ENCODE measurements at places on chromosomes 3 and 15.

DNA sequence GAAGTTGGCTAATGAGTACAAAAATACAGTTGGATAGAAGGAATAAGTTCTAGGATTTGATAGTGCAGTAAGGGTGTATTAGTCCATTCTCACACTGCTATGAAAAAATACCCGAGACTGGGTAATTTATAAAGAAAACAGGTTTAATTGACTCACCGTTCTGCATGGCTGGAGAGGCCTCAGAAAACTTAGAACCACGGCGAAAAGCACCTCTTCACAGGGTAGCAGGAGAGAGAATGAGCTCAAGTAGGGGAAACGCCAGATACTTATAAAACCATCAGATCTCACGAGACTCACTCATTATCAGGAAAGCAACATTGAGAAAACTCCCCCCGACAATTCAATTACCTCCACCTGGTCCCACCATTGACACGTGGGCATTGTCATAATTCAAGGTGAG lies 483.3 kb downstream of the TUSC7 start:
- DNase-seq: no peak

DNA sequence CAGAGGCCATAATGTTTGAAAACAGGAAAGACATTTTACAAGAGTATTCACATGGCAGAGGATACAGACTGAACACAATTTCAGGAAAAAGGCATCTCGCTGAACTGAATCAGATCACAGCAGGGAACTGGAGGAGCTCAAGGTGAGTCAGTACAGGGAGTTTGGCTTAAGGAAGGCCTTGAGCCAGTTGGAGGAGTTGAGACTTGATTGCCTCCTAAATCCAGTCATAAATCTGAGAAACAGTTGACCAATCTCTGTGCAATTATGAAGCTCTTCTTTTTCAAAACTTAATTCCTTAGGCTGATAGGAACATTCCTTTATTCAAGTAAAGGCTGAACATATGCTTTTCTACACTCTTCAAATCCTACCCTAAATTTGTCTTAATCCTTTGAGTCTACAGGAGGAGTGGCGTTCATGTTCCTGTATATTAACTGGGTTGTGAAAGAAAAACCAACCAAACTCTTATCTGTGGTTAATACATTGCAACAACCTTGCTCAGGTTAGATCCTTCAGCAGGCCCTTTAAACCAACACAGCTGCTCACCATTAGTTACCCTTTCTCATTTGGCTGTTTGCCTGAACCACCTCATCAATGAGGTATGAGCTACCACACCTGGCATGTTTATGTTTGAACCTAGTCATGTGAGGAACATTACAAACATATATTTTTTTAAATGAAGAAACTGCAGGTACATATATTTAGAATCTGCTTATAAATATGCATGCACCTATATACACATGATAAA lies 404.1 kb upstream of the ATP11B start:
- peak; percentile 99 for DNase-seq

- no peak for DNase-seq
Measured at GRCh38 chr15:32908872-32909271, 191.1 kb downstream of the GREM1 start.

GRCh38 chr3:187662848-187663409 lies 7.3 kb downstream of the SST start:
- DNase-seq: no peak

DNA sequence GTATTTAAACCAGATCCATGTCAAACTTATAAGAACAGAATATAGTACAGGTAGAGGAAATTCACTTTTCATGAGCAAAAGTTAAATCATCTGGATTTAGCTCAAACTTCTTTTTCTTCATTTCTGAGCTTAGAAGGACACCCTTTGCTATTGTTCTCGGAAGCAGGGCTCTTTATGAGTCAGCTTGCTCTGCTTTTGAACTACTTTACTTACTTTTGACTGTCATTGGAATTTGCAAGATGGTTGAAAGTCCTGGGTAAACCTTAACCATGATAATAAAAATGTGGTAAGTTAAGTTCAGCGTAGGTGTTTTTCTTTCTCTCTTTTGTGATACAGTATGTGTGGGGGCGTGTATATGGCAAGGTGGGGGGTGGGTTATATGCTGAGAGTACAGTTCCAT lies 312.7 kb upstream of the DPH6 start:
- no peak for DNase-seq

DNA sequence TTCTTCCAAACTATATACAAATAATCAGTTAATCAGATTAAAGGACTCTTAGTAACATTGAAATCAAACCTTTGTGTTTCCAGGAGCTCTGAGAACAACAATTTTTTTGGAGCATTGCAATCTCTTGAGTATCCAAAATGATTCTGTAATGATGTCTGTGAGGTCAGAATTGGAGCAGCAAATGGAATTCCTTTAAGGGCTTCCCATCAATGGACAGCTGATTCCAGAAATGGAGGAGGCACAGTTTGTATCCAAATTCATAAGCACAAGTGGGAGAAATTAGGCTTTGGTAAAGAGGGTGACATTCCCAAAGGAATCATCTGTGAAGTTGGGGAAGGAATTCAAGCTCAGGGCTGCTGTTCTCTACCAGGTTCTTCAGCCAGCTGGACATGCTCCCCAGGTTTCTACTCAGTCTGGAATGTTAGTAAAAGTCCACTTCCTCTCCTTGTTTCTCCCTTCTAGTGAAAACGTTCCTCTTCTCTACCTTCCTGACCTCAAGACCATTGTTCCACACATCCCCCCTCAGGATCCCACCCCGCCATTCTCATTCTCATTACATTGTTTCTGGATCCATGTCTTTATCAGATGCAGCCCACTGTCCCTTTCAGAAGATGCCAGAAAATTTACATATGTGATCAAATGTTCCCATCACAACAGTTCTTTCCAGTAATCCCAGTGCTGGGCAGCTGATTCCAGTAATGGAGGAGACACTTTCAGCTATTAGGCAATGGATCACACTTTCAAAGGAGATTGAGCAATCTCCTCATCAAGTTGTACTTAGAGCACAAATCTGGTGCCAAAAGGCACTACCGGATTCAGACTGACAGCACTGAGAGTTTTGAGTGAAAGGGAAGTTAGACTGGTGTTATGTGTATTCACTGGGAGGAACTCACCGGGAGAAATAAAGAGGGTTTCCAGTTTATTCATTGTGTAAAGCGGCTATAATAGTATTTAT lies 391.3 kb upstream of the TPRG1 start:
- DNase-seq: peak; percentile 63

DNA sequence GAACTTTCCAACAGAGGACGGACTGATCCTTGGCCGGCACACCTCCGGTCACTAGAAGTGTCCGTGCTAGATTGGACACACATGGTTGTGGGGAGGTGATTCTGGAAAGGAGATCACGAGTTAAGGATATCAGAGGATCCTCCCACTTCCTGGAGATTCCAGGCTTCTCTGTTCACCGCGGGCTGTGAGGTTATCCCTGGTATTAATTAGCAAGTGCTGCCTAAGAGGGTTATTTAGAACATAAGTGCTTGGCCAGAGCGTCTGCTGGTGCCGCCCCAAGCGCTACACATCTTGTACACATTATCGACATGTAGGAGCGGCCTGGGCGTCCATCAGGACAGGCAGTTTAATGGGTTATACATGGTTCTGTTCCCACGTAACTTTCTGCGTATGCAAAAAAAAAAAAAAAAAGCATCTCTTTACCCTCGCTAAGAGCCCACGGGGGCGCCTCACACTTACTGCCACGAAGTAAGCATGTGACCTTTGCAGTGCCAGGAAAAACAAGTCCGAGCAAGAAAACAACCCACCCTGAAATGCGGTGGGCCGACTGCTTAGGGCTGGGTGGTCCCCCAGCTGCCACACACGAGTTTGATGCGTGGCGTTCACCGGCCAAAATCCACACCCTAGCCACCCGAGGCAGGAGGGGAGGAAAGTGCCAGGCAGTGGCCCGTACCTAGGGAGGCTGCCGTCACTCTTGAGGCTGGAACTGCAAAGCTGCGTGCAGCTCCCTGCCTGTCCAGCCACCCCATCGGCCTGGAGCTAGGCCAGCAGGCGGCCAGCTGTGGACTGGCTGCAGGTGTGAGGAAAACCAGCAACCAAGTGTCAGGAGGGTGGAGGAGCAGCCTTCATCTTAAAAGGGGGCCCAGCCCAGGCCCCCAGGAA lies 78.0 kb downstream of the CPN2 start:
- DNase-seq: no peak

DNA sequence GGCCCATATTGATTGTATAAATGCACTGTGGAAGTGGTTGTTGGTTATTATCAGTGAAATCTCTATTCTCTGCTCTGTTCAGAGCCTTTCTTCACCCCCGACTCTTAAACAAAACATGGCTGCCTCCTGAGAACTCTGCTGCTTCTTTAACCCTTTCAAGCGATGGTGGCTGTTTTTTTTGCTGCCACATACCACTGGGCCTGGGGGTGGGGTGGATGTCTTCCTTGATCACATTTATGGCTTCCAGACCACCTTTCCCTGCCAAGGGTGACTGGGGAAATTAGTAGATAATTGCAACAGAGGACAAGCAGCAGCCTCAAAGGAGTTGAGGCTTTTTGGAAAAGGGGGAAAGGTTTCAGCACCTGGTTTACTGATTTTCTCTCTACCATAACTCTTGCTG lies 32.8 kb downstream of the YEATS2 start:
- no peak for DNase-seq

- no peak for DNase-seq
Measured at GRCh38 chr3:47849699-47850563, 47.0 kb downstream of the DHX30 start.

- no peak for DNase-seq
Measured at GRCh38 chr15:98121536-98121935, 161.0 kb downstream of the ARRDC4 start.

GRCh38 chr3:168544097-168544957 lies 448.6 kb upstream of the GOLIM4 start:
- DNase-seq: peak; percentile 24

DNA sequence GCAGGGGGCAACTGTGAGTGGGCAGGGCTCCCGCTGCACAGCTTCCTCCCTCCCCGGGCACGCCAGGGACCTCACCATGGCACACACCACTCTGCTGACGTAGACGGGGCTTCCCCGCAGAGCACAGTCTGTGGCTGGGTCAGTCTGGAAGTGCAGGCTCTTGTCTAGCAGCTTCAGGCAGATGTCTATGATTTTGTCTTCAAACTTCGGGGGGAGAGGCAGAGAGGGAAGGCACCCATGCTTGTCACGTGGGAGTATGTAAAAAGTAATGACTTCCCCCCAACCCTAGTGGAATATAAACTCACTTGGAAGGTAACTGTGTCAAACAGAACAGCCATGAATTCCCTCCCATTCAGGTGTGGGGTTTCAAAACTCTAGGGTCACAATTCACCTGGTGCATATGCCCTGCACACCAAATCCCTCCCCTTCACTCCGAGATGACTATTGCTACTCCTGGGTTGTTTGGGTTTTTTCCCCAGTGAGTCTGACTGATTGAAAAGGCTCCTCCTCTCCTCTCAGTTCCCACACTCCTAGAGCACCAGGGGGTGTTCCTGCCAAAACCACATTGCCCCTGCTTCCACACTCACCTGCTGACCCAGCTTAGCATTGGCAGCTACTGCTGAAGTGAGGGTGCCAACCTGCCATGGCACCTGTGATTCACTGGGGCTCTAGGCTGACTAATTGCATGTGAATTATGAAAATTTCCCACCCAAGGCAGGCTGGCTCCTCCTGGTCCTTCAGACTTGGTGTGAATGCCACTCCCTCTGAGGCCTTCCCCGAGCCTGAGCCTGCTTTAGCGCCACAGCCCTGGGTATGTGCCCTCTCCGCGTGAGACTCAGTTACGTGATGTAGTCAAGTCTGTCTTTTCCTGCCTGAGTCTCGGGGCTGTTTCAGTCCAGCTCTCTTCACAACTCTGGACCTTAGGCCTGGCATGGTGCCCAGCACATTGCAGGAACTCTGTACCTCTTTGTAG lies 13.0 kb downstream of the TGM5 start:
- peak; percentile 94 for DNase-seq

DNA sequence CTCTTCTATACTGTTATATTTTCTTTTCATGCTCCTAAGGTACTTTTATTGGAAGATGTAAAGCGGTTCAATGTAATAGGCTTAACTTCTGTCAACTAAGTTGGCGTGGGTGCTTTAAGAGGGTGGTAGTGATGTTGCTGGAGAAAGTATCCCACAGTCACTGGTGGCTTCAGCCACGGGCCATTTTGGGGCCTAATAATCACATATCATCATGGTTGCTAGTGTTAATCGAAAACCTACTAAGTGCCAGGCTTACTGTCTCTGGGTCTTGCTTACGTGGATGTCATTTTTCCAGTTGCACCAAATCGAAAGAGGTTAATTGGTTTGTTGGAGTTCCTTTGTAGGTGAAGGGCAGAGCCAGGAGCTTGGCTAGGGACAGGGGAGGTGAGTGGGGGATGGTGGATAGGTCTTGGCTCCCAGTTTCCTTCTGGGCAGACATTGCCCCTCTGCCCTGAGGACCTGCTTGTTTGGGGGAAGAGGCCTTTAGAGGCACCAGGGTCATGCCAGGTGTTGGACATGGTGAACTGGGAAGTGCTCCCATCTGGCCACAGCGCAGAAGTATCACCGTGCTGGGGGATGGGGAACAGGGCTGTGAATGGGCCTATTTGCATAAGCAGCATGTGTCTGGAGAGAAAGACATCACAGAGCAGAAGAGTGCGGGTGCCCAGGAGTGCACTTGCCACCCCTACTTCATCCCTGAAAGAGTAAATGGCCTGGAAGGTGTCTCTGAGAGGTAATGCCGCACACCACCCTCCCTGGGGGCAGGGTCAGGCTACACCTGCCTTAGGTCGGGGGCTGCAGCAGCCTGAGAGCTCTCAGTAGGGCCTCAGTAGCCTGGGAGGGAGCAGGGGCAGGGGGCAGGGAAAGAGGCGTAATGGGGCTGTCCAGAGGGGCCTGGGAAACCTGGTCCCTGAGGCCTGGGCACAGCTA lies 62.4 kb upstream of the POLG start:
- no peak for DNase-seq

- no peak for DNase-seq
Measured at GRCh38 chr15:57522148-57522547, 69.6 kb upstream of the MYZAP start.

GRCh38 chr3:71573181-71573580 lies 10.3 kb downstream of the FOXP1 start:
- DNase-seq: no peak

- DNase-seq: peak; percentile 59
Measured at GRCh38 chr3:107753494-107753893, 230.7 kb downstream of the BBX start.

- no peak for DNase-seq
Measured at GRCh38 chr3:62585861-62586260, 212.5 kb upstream of the FEZF2 start.
